Panc1 (cell line): ENCODE measurements at places on chromosomes 13 and 19.

DNA sequence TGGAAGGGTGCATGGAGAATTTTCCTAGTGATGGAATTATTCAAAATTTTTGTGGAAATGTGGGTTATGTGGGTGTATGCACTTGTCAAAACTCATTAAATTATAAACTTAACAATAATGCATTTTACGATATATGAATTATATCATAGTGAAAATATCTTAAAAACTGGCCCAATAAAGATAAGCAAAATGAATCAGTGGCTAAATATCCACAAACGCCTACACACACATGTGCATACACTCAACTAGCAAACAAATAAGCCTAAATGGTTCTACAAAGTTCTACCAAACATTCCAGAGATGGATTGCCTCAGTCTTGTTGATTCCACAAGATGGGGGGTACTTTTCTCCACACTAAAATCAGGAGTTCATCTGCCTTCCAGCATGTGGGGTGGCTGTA is 349.5 kb downstream of the TSHZ3 start:
- no peak overlapping the region for H3K27ac ChIP-seq
- no peak overlapping the region for H3K4me3 ChIP-seq
- H3K4me1 ChIP-seq = no peaks in the 10 kb centered on the region
- no peak for DNase-seq
- H3K27me3 ChIP-seq = no peaks in the 10 kb centered on the region

- H3K27me3 ChIP-seq = no peaks in the 10 kb centered on the region
- H3K4me1 ChIP-seq = no peaks in the 10 kb centered on the region
- H3K36me3 ChIP-seq = no peaks in the 10 kb centered on the region
These were observed 15.0 kb upstream of the CLN5 start for GRCh38 chr13:76976929-76977328.

- no peaks in the 10 kb centered on the region for H3K4me1 ChIP-seq
- H3K27me3 ChIP-seq = no peaks in the 10 kb centered on the region
- DNase-seq = no peak
- H3K4me3 ChIP-seq = no peak overlapping the region
- H3K36me3 ChIP-seq = no peaks in the 10 kb centered on the region
- H3K27ac ChIP-seq = no peak overlapping the region
These were observed 1464.5 kb upstream of the SLC10A2 start for GRCh38 chr13:104530741-104531140.

- peak within 1 kb of the TSS; percentile 89 for H3K27ac ChIP-seq
- peak within 1 kb of the TSS; percentile 72 for H3K4me3 ChIP-seq
- no peaks in the 10 kb centered on the region for H3K27me3 ChIP-seq
- DNase-seq = no peak
These were observed at the start of gene BCL3 for GRCh38 chr19:44748426-44749254. Gene BCL3 (plus strand): TSS chr19:44748708. CDS start chr19:44748791, 83 bp downstream.

DNA sequence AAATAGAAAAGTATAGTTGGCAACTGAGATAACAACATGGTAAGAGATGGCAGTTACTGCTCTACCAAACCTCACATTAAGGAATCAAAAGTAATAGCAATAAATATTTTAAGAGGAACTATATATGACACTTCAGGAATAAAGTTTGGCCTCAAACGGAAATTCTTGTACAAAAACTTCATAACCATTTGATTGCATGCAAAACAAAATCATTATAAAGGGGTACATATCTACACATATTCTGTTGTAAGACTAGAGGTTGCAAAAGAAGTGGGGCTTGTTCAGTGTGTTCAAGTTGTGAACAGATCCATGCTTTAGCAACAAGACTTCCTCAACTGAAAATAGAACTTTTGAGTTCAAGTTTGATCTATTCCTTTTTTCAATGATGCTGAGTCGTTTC is 133.5 kb upstream of the MIR17HG start:
- H3K27ac ChIP-seq = no peak overlapping the region
- no peak overlapping the region for H3K4me3 ChIP-seq
- H3K36me3 ChIP-seq = no peaks in the 10 kb centered on the region

- no peaks in the 10 kb centered on the region for H3K27me3 ChIP-seq
- DNase-seq = no peak
- peaks cover 6% of the 10 kb centered on the region; the same call in 1 of the 2 replicates for H3K4me1 ChIP-seq
- no peaks in the 10 kb centered on the region for H3K36me3 ChIP-seq
These were observed 21.9 kb downstream of the CEBPA start for GRCh38 chr19:33280351-33280921.

GRCh38 chr13:104431895-104432294 is 1365.7 kb upstream of the SLC10A2 start:
- H3K27ac ChIP-seq = no peak overlapping the region
- H3K27me3 ChIP-seq = no peaks in the 10 kb centered on the region
- H3K4me1 ChIP-seq = no peaks in the 10 kb centered on the region
- no peaks in the 10 kb centered on the region for H3K36me3 ChIP-seq
- no peak overlapping the region for H3K4me3 ChIP-seq
- no peak for DNase-seq

GRCh38 chr13:113119822-113120189 is 2.8 kb upstream of the F10 start:
- no peak overlapping the region for H3K4me3 ChIP-seq
- H3K27me3 ChIP-seq = no peaks in the 10 kb centered on the region
- no peak for DNase-seq
- H3K27ac ChIP-seq = no peak overlapping the region

DNA sequence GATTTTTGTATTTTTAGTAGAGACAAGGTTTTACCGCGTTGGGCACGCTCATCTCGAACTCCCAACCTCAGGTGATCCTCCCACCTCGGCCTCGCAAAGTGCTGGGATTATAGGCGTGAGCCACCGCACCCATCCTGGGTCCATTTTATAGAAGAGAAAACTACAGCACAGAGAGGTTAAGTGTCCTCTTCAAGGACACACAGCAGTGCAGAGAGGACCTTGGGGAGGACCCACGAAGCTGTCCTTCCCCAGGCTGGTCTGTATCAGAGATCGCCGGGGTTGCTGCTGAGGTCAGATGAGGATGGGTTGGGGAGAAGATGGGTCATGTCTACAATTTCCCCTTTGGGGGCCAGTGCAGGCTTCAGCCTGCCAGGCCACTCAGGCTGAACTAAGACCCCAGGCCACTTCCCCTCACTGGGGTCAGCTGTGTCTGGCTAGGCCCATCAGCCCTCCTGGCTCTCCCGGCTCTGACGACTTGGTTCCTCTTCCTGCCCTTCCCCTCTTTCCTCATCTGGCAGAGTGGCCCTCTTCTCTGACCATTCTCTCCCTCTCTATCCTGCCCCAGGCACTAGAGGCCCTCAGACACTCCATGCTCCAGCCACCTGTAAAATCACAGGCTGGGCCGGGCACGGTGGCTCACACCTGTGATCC is 9.6 kb downstream of the MYO1F start:
- no peak for DNase-seq
- no peaks in the 10 kb centered on the region for H3K4me1 ChIP-seq
- no peaks in the 10 kb centered on the region for H3K27me3 ChIP-seq

DNA sequence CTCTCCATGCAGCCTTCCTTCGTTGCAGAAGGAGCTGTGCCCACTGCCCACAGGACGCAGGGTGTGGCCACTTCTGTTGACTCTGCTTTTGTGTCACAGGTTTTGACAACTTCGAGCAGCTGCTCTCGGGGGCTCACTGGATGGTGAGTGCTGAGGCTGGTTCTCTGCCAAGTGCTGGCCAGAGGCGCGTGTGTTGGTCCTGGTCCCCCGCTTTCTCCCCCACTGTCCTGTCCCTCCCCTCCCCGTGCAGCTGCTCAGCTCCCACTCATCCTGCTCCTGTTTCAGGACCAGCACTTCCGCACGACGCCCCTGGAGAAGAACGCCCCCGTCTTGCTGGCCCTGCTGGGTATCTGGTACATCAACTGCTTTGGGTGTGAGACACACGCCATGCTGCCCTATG is 10.6 kb upstream of the PDCD2L start:
- no peaks in the 10 kb centered on the region for H3K27me3 ChIP-seq
- no peaks in the 10 kb centered on the region for H3K4me1 ChIP-seq
- H3K27ac ChIP-seq = no peak overlapping the region

GRCh38 chr19:13503570-13504235 is 2.6 kb downstream of the CACNA1A start:
- no peak for DNase-seq
- no peak overlapping the region for H3K27ac ChIP-seq
- no peaks in the 10 kb centered on the region for H3K4me1 ChIP-seq
- H3K27me3 ChIP-seq = peaks cover 20% of the 10 kb centered on the region

GRCh38 chr13:20942938-20943559 is 40.5 kb upstream of the XPO4 start:
- H3K36me3 ChIP-seq = no peaks in the 10 kb centered on the region
- DNase-seq = no peak
- H3K4me3 ChIP-seq = no peak overlapping the region
- H3K4me1 ChIP-seq = no peaks in the 10 kb centered on the region
- H3K27me3 ChIP-seq = no peaks in the 10 kb centered on the region

DNA sequence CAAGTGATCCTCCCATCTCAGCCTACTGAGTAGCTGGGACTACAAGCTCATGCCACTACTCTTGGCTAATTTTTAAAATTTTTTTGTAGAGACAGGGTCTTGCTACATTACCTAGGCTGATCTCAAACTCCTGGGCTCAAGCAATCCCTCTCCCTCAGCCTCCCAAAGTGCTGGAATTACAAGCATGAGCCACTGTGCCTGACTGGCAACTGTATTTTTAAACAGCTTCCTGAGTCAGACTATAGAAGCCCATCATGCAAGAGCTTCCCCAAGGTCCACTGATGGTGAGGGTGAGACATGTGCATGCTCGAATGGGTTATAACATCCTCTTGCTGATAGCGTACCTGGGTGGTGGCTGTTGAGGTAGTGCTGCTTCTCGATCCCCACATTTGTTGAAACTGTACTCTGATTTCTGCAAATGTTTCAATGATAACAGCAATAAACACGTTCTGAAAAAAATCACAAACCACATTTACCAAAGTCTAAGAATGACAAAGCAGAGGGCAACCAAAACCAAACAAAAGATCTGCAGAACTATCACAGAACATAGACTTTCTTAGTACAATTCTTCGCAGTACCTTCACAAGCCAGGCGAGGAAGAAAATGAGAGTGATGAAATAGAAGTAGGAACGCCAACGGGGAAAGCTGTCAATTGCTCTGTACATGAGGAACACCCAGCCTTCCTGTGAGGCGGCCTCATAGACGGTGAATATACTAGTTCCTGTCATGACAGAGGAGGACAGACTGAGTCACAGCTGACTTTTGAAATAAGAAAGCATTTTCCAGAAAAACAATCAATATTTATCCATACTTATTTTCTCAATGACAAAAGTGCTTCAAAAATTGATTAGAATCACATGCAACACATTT is 124.4 kb downstream of the NALCN start:
- no peaks in the 10 kb centered on the region for H3K27me3 ChIP-seq
- no peak overlapping the region for H3K27ac ChIP-seq
- no peaks in the 10 kb centered on the region for H3K36me3 ChIP-seq
- H3K4me1 ChIP-seq = no peaks in the 10 kb centered on the region

- no peaks in the 10 kb centered on the region for H3K27me3 ChIP-seq
- no peaks in the 10 kb centered on the region for H3K36me3 ChIP-seq
- no peaks in the 10 kb centered on the region for H3K4me1 ChIP-seq
- H3K27ac ChIP-seq = no peak overlapping the region
- no peak overlapping the region for H3K4me3 ChIP-seq
These were observed 92.4 kb upstream of the GPR183 start for GRCh38 chr13:99399623-99399974.

- no peaks in the 10 kb centered on the region for H3K27me3 ChIP-seq
- no peak for DNase-seq
- no peak overlapping the region for H3K27ac ChIP-seq
- H3K36me3 ChIP-seq = peaks cover 25% of the 10 kb centered on the region
- no peak overlapping the region for H3K4me3 ChIP-seq
These were observed 21.0 kb downstream of the SERPINE3 start for GRCh38 chr13:51360489-51360888.

GRCh38 chr13:89212186-89212585 is 1541.0 kb downstream of the SLITRK5 start:
- H3K27me3 ChIP-seq = no peaks in the 10 kb centered on the region
- no peak overlapping the region for H3K27ac ChIP-seq
- no peaks in the 10 kb centered on the region for H3K36me3 ChIP-seq
- H3K4me1 ChIP-seq = no peaks in the 10 kb centered on the region
- no peak overlapping the region for H3K4me3 ChIP-seq

DNA sequence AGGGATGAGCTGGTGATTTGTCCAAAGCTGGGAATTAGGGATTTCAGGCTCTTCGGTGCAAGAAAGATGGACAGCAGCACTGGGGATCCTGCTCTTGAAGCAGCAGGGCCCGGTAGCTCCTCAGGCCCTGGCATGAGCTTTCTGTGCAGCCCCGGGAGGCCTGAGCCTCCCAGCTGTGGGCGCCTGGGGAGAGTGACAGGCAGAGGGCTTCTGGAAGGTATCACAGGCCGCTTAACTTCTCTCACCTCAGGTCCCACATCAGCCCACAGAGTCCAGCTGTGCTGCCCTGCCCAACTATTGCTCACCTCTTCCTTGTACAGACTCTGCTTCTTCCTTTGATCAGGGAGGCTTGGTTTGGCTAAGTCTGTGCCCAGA is 14.6 kb upstream of the ZNF536 start:
- H3K27me3 ChIP-seq = no peaks in the 10 kb centered on the region
- no peak for DNase-seq
- H3K4me1 ChIP-seq = no peaks in the 10 kb centered on the region
- H3K36me3 ChIP-seq = no peaks in the 10 kb centered on the region

DNA sequence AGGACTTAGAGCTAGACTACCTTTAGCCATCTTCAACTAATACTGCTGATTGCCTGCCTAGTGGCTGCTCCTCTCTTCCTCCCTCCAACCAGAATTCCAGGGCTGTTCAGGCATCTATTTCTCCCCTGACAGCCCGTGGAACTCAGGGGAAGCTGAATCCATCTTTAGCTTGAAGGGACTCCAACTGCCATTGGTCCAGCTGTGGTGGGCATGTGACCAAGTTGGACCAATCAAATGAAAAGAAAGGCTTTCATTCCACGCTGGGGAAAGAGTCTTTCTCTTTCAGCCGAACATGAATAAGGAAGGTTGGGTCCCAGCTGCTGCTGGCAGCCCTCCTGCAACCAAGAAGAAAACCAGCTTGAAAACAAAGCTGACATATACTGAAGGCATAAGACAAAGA is 168.5 kb upstream of the OBI1 start:
- H3K4me3 ChIP-seq = no peak overlapping the region
- no peak for DNase-seq
- no peaks in the 10 kb centered on the region for H3K27me3 ChIP-seq
- H3K4me1 ChIP-seq = no peaks in the 10 kb centered on the region
- H3K36me3 ChIP-seq = no peaks in the 10 kb centered on the region
- H3K27ac ChIP-seq = no peak overlapping the region

GRCh38 chr13:37665420-37665819 is 66.9 kb upstream of the POSTN start:
- H3K36me3 ChIP-seq = no peaks in the 10 kb centered on the region
- DNase-seq = no peak
- H3K27me3 ChIP-seq = no peaks in the 10 kb centered on the region

GRCh38 chr13:39788102-39788501 is 132.6 kb downstream of the COG6 start:
- H3K4me1 ChIP-seq = no peaks in the 10 kb centered on the region
- no peak overlapping the region for H3K4me3 ChIP-seq
